ENCODE measurements at places on chromosomes 16 and 17.

DNA sequence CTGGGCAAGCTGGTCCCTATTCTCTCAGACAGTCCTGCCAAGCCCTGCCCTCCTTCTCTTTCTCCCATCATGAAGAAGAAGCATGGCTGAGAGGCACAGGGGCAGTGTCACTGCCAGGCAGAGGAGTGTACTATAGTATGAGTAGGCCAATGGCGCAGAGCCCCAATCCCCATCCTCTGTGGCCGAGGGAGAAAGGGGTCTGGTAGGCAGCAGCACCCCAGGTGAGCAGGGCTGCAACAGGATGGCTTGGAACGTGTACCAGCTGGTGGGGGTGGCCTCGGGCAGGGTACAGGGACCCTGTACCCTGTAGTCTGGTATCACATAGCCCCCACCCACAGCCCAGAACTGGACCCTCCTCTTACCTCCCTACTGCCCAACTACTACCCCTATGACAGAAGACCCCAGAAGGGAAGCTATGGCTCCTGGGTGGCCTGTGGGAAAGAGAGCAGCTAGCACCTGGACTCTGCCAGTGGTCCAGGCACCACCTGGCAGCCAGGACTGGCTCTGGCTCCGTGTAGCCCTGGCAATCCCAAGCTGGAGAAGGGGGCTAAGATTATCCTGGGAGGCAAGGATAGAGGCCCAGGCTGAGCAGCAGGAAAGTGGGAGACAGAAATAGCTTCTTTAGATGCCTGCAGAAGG, 4.4 kb downstream of the SMARCD2 start:
- H3K4me3 ChIP-seq = peak overlapping the region; percentile 42
- no peak for DNase-seq
- peaks cover 54% of the 10 kb centered on the region for H3K4me1 ChIP-seq
- peaks cover 38% of the 10 kb centered on the region for H3K36me3 ChIP-seq
- H3K27ac ChIP-seq = peak overlapping the region; percentile 69
- H3K27me3 ChIP-seq = no peaks in the 10 kb centered on the region

DNA sequence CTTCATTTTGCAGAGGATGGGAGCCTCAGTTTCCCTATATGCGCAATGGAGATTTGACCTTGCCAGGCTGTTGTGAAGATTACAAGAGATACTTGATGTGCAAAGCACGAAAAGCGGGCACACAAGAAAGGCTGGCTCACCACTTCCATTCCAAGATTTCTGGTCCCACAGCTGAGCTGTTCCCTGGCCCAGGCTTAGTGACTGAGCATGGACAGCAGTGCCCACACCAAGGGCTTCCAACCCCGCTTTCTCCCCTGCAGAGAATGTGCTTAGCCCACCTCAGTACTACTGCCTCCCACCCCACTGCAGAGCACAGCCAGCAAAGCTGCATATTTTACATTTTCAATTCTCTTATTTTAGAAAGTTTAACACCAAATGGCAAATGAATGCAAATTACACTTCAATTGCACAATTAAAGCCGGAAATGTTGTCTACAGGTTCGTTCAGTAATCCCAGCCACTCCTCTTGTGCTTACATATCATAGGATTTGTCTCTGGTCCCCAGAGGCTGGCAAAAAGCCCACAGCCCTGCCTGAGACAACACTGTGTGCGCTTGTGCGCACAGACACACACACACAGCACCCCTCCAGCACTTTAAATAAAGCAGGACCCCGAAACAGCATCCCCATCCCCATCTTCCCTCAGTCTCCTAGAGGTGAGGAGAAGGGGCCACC, 51.8 kb downstream of the VAC14 start:
- peak overlapping the region; percentile 92 for H3K27ac ChIP-seq
- peaks cover 89% of the 10 kb centered on the region for H3K4me1 ChIP-seq
- DNase-seq = peak; percentile 72
- H3K4me3 ChIP-seq = no peak overlapping the region

- H3K27ac ChIP-seq = no peak overlapping the region
- H3K27me3 ChIP-seq = no peaks in the 10 kb centered on the region
- H3K36me3 ChIP-seq = no peaks in the 10 kb centered on the region
- H3K4me3 ChIP-seq = no peak overlapping the region
These were observed 2335.5 kb downstream of the TP53TG3F start for GRCh38 chr16:35794896-35795295.

DNA sequence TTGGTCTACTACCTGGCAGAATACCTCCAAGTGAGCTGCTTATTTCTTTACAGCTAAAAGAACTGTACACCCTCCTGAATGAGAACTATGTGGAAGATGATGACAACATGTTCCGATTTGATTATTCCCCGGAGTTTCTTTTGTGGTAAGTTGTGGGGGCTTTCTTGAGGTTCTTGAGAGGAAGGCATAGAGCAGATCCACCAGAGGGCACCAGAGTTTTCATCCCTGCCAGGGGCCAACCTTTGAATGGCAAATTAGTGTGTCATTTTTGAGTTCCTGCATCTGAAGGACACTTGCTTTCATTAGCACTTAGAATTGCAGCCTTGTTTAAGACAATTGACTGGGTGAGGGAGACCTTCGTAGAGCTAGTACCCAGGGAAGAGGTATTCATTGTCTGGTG, 35.0 kb downstream of the NMT1 start:
- H3K4me1 ChIP-seq = peaks cover 38% of the 10 kb centered on the region
- no peak for DNase-seq
- H3K36me3 ChIP-seq = peaks cover 75% of the 10 kb centered on the region
- no peaks in the 10 kb centered on the region for H3K27me3 ChIP-seq

Measured in stomach (tissue), 19 donors.